Right forelimb (tissue), 1 donor: ENCODE measurements at places on chromosomes 16 and 17.

- no peak for DNase-seq
These were observed 16.5 kb downstream of the ZNF75A start for GRCh38 chr16:3321816-3322215.

GRCh38 chr17:19867079-19867328, 732 bp downstream of the ULK2 start:
- DNase-seq: peak; percentile 79

DNA sequence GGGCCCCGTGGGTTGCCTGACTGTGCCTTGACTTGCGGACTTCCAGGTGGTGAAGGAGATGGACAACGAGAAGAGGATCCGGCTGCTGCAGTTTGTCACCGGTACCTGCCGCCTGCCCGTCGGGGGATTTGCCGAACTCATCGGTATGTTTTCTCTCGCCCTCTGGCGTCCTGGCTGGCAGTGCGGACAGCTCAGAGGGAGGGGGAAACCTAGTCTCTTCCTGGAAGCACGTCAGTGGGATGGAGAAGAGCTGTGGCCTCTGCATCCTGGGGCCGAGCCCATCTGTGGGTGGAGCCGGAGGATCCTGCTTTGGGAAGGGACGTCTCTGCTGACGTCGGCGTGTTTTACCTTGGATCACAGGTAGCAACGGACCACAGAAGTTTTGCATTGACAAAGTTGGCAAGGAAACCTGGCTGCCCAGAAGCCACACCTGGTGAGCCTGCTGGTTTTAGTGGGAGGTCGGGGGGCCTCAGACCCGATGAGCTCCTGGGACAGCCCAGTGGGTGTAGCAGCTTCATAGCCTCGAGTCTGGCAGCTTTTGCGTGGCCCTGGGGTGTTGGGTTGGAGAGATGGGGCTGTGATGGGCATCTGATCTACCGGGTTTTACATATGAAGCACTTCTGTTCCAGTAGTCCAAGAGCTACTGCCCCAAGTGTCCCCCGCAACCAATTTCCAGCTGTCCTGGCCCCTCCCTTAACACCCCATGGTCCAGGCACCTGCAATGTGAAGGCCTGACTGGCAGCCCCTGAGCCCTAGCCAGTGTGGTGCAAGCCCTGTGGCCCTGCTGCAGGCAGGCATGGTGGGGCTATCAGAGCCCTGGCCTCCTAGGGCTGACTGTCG, 11.9 kb upstream of the CLEC18A start:
- DNase-seq: no peak

DNA sequence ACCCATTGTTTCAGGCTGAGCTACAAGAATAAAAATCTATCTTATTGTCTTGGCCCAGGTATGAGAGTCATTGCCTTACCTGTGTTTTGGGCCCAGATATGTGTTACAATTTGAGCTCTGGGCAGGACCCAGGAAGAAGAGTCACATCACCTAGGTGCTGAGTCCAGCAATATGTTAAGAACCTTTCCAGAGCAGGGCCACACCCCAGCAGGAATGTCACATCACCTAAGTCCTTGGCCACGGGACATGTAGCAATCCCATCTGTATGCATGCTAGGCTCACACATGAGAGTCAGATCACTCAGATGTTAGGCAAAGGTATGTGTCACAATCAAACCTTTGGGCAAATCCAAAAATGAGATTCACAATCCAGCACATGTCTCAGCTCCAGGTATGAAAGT, 2103.5 kb downstream of the TP53TG3F start:
- no peak for DNase-seq

GRCh38 chr16:29943846-29944799, 17.8 kb upstream of the TMEM219 start:
- DNase-seq: no peak

GRCh38 chr16:66159987-66160386, 206.5 kb upstream of the CDH5 start:
- DNase-seq: no peak

- DNase-seq: no peak
These were observed 2.7 kb upstream of the C17orf99 start for GRCh38 chr17:78143214-78144146.

- no peak for DNase-seq
These were observed 16.6 kb upstream of the IL21R start for GRCh38 chr16:27385398-27385797.

DNA sequence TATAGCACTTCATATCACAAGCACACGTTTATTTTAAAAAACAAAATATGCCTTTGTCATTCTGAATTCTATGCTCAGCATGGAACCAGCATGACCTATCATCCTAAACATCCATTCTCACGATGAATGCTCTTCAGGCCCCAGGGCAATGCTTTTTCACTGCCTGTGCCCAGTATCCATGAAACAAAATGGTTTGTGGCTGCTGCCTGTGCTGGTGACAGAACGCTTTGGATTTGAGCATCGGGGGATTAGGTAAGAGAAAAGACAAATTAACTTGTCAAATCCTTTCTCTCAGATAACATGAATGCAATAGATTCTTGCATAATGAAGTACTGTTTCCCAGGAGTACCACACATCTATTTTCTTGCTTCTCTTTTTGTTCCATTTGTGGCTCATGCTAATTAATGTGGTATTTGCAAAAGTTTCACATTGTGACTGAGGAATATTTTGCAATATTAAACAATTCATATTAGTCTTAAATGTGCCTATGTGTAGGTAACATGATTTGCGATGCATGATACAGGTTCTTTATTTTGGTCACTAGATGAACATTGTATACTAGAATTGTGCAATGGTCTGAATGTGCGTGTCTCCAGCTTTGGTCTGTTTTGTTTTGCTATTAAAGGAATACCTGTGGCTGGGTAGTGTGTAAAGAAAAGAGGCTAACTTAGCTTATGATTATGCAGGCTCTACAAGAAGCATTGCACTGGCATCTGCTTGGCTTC, 25.8 kb upstream of the SRSF1 start:
- DNase-seq: no peak

DNA sequence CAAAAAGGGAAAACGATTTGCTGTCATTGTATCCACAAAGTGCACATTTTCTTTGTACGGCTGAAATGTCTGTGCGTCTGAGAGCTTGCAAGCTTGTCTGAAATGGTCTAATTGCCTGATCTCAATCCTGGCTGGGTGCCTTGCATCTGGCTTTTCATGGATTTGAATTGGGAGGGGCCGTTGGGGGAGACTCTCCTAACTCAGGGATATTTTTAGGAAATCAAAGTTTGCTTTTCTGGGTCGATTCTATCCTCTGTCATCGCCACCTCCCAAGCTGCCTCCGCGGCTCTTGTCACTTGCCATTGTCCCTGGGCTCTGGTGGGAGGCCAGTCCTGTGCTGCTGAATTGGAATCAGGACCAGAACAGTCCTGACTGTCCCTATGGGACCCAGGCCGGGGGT, 33.3 kb upstream of the MGAT5B start:
- DNase-seq: no peak

- no peak for DNase-seq
These were observed 15.0 kb downstream of the OR1A1 start for GRCh38 chr17:3222505-3222904.

DNA sequence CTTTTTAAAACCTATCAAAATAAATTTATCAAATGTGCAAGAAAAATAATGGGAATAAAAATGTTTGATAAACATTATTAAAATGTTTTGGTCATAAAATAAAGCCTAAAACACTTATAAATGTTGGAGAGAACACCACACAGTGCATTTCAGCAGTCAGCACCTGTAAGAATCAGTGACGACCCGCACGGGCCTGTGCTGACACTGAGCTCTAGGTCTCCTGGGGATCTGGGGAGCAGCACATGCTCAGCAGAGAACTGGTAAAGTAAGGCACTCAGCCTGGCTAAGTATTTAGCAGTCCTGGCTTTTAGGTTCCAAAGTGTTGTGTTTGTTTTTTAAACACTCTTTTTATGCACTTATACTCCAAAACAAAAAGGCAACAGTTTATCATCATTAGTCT, 46.9 kb downstream of the HELZ start:
- no peak for DNase-seq

DNA sequence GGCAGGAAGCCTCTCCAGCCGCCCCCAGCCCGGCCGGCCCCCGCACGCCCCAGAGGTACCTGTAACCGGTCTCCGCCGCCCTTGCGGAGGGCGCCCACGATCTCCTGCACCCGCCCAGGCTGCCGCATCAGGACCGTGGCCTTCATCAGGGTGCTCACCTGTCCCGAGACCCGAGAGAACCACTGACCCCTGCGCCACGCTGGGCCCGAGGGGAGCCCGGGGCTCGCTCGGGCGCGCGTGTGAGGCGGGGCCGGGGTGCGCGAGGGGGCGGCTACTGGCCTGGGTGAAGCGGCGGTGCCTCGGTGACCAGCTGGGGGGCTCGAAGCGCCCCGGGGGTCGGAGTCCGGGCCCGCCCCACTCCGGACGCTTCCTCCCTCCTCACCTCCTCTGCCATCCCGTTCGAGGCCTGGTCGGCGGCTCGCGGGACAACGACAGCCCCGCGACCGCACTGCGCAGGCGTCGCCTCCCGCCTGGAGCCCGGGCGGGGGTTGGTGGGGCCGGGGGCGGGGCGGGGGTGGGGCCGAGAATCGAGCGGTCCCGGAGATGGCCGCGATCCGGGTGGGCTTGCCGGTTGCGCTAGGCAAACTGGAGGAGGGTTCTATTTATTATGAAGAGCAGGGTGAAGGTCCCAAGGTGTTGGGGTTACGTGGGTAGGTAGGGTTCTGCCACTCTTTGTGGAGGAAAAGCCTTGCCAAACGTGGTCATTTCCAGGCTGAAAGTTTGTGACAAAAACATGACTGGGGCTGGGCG, at the start of gene NT5C3B:
TSS of gene NT5C3B (minus strand) at position 433 of the 750 bp plus-strand sequence. CDS start at position 394, 39 bp downstream.
- peak; percentile 85 for DNase-seq

DNA sequence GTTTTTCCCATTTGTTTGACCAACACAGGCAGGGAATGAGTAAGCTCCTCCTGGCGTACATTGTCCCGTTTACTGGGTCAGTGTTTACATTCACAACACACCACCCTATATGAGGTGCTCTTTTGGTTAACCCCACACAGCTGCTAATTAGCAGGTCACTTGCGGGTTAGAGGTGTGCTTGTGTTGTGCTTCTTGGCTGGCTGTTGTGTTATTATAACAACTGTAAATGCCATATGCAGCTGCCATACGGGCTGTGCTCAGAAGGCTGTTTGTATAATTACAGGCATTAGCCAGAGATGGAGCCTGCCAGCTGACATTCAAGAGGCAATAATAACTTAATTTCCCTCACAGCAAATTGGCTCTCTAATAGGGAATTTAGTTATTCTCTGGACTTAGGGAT, 205.1 kb upstream of the ELAC2 start:
- peak; percentile 45 for DNase-seq

- no peak for DNase-seq
These were observed 203.0 kb downstream of the UTP18 start for GRCh38 chr17:51463353-51463752.

GRCh38 chr17:68507576-68507975, 4.7 kb upstream of the PRKAR1A start:
- DNase-seq: no peak

GRCh38 chr17:65208717-65209116, 71.5 kb downstream of the RGS9 start:
- no peak for DNase-seq

- DNase-seq: no peak
These were observed 49.7 kb downstream of the SMG6 start for GRCh38 chr17:2253768-2254406.

DNA sequence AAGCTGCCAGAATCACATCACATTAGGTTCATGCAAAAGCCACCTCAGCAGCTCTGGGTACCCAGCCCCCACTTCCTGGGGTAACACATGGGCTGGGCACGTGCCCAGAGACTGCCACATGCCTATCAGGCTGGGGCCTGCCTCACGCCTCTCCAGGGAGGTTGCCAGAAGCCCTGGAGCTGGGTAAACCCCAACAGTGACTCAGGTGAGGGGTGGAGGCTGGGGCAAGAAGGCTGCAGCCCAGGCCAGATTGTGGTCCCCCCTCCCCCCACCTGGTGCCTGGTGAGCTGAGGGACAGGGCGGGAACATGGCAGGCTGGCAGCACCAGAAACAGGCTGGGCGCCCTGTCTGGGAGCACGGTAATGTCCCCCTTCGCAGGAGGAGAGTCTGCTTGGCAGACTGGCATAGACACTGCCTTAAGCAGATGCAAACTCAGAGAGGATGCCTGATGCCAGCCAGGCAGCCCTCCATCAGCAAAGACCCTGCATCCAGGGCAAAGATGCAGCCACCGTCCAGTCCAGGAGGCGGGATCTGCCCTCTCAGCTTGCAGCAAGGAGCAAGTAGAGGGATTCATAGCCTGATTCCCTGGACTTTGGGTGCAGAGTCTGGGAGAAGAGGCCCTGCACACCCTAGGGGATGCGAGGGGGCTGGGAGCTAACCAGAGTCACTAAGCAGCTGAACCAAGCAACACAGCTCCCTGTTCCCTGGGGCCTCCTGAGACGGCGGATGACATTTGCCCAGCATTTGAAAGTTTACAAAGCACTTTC, 28.8 kb downstream of the NGFR start:
- DNase-seq: no peak

DNA sequence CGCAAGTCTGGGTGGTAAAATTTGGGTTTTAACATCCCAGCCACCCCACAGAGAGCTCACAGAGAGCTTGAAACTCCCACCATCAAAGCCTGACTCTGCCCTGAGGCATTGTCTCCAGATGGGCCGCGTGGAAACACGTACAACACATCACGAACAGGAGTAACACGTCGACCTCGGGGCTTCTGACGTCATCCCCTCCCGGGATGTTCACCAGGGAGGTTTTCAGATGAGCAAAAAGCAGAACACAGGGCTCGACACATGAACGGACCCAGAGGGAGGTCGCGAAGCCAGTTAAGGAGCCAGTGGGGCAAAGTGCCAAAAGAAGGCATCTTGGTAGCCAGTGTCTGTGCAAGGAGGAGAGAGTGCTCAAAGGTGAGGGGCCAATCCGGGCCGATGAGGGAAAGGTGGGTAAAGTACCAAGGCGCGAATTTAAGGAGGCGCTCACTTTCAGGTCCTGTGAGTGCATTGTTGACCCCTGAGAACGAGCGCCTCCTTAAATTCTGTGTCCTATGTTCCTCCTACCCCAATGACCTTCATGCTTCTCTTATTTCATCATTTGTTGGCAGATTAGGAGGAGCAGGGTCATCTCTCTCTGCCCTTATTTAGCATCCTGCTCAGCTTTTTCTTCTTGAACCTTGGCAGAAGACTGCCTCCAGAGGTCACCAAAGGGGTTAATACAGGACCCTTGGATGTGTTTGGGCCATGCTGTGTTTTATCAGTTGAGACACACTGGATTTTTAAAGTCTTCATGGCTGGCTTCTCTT, 5.6 kb downstream of the RCVRN start:
- no peak for DNase-seq

- no peak for DNase-seq
These were observed 575.9 kb downstream of the WWOX start for GRCh38 chr16:78675312-78675711.

- no peak for DNase-seq
These were observed 3.2 kb downstream of the SLC25A10 start for GRCh38 chr17:81715107-81715871.

DNA sequence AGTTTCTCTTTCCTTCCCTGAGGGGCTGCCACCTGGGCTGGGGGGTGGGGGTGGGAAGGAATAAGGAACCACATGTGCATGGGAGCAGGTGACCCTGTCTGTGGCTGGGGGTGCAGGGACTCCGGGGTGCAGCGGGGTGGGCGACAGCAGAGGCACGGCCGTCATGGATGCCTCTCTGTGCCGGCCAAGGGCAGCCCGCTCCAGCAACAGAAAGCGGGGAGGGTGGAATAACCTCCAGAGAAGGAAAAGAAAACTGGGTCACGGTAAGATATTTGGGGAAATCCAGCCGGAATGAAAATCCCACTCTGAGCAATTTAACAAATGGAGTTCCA, 4.2 kb downstream of the NDUFAF8 start:
- DNase-seq: no peak

GRCh38 chr16:85869785-85870558, 29.0 kb upstream of the IRF8 start:
- DNase-seq: no peak

GRCh38 chr16:962901-963814, 7.6 kb downstream of the LMF1 start:
- DNase-seq: peak; percentile 32

GRCh38 chr17:41549596-41550039, 21.5 kb upstream of the KRT19 start:
- no peak for DNase-seq
